NCI-H82 (cell line): ENCODE measurements at places on chromosomes 6 and 20.
A peak's percentile ranks its signal among the peaks of the same experiment; 100 is the strongest.

- peak; percentile 98 for DNase-seq
Observed at GRCh38 chr20:44738813-44739477, 6.7 kb upstream of the KCNK15 start.

DNA sequence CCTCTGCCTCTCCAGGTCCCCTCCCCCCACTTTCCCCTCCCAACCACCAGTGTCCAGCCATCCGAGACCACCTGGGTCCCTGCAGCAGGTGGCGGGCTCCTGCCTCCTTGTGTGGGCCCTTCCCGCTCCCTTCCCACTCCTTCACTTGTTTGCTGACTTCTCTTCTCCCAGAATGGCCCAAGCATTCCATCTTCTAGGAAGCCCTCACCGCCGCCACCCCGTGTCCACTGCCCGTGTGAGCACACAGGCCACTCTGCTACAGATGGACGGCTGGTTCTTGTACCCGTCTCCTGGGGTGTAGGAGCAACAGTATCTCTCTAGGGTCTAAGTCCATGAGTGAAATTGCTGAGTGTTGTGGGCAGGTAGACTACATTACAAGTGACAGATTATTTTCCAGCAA is 15.0 kb downstream of the BPHL start:
- DNase-seq, result no peak

DNA sequence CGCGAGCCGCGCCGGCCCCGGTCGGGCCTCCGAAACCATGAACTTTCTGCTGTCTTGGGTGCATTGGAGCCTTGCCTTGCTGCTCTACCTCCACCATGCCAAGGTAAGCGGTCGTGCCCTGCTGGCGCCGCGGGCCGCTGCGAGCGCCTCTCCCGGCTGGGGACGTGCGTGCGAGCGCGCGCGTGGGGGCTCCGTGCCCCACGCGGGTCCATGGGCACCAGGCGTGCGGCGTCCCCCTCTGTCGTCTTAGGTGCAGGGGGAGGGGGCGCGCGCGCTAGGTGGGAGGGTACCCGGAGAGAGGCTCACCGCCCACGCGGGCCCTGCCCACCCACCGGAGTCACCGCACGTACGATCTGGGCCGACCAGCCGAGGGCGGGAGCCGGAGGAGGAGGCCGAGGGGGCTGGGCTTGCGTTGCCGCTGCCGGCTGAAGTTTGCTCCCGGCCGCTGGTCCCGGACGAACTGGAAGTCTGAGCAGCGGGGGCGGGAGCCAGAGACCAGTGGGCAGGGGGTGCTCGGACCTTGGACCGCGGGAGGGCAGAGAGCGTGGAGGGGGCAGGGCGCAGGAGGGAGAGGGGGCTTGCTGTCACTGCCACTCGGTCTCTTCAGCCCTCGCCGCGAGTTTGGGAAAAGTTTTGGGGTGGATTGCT is 1.3 kb downstream of the VEGFA start:
- DNase-seq, result peak; percentile 72

GRCh38 chr6:32371229-32371628 is 474 bp downstream of the TSBP1 start:
- no peak for DNase-seq

- peak; percentile 53 for DNase-seq
Observed at GRCh38 chr6:3239110-3239830, 11.8 kb upstream of the TUBB2B start.

- DNase-seq, result no peak
Observed at GRCh38 chr6:51282026-51282425, 463.4 kb downstream of the TFAP2B start.
